ENCODE measurements at places on chromosomes 6 and 20. TPM values are rescaled to one million over a fixed set of nuclear protein-coding genes. Genes with fewer than 3 reads are reported as not detected.

DNA sequence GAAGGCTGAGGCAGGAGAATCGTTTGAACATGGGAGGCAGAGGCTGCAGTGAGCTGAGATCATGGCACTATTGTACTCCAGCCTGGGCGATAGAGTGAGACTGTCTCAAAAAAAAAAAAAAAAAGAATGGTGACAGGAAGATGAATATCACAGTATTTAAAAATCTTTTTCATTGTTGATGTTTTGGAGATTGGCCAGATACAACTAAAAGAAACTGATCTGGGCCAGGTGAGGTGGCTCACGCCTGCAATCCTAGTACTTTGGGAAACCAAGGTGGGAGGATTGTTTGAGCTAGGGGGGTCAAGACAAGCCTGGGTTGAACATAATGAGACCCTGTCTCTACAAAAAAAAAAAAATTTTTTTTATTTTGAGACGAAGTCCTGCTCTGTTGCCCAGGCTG lies 52.1 kb downstream of the TRAF3IP2 start:
- H3K4me1 ChIP-seq = peaks cover 22% of the 10 kb centered on the region
- no peak overlapping the region for H3K27ac ChIP-seq
- no peaks in the 10 kb centered on the region for H3K27me3 ChIP-seq
- H3K4me3 ChIP-seq = no peak overlapping the region
- H3K36me3 ChIP-seq = no peaks in the 10 kb centered on the region

GRCh38 chr20:23533161-23533560 lies 35.1 kb downstream of the CST9L start:
- no peak for DNase-seq
- no peaks in the 10 kb centered on the region for H3K36me3 ChIP-seq
- H3K4me1 ChIP-seq = no peaks in the 10 kb centered on the region
- H3K27ac ChIP-seq = no peak overlapping the region

- peaks cover 43% of the 10 kb centered on the region for H3K36me3 ChIP-seq
- no peak overlapping the region for H3K27ac ChIP-seq
- peaks cover 2% of the 10 kb centered on the region for H3K4me1 ChIP-seq
- H3K4me3 ChIP-seq = no peak overlapping the region
- no peak for DNase-seq
Observed at GRCh38 chr20:44956410-44956809, 3.8 kb downstream of the TOMM34 start.

DNA sequence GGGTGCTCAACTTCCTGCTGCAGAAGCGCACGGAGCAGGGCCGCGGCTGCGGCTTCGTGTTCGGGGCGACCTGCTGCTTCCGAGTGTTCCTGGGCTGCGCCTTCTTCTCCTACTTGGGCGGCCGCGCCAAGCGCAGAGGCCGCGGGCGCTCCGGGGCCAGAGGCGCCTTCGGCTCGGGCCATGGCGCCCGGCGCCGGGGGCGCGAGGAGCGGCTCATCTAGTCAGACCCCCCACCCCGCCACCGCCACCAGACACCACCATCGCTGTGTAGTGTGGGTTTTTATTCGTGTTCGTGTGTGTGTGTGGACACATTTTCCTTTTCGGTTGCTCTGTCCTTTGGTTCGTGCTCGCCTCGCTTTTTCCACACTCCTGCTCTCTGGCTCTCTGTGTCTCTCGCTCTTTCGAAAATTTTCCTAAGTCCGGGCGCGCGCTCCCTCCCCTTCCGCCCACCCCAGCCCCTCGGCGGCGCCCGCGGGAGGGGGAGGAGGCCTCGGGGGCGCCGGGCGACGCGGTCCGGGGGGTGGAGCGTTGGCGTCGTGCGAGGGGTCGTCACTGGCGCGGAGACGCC lies 38.1 kb downstream of the GNAS start:
- peaks cover 18% of the 10 kb centered on the region for H3K4me1 ChIP-seq
- peak; percentile 97 for DNase-seq
- H3K36me3 ChIP-seq = no peaks in the 10 kb centered on the region
- no peaks in the 10 kb centered on the region for H3K27me3 ChIP-seq

MYL9 gene
- 239 TPM for total RNA-seq

TTBK1 gene
- total RNA-seq = 0.31 TPM

ITPA gene
- total RNA-seq = 65.0 TPM

GRCh38 chr20:17609811-17610377 lies 40.0 kb downstream of the DSTN start:
- H3K4me1 ChIP-seq = peaks cover 20% of the 10 kb centered on the region
- peaks cover 16% of the 10 kb centered on the region for H3K36me3 ChIP-seq
- H3K4me3 ChIP-seq = no peak overlapping the region
- no peaks in the 10 kb centered on the region for H3K27me3 ChIP-seq

Data from lung (tissue), 17 donors.